Stimulated activated naive CD4-positive, alpha-beta T cell (primary cell): ENCODE measurements at places on chromosomes 7 and 10.

- no peak for DNase-seq
Observed at GRCh38 chr7:82726038-82726800, 282.6 kb upstream of the CACNA2D1 start.

- no peak for DNase-seq
Observed at GRCh38 chr10:88831709-88832108, 19.9 kb downstream of the ANKRD22 start.

- no peak for DNase-seq
Observed at GRCh38 chr10:132860532-132860931, 74.6 kb upstream of the NKX6-2 start.

DNA sequence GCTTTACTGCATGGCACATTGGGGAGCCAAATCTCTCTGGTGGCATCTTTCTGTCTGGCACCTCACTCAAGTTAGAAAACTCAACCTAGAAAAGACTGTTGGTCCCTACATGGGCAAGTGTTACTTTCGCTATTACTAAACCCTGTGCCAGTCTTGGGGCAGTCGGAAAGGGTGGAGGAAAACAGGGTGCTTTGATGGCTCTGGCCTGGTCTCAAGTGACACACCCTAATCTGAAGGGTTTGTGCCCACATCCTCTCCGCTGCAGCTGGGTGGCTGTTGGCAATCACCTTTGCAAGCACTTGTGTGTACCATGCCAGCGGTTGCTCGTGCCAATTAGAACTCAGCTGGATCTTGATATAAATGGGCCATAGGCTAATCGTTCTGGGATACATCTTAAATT, 159.8 kb upstream of the ITGB1 start:
- no peak for DNase-seq

GRCh38 chr7:115135769-115136410, 214.0 kb downstream of the MDFIC start:
- no peak for DNase-seq

DNA sequence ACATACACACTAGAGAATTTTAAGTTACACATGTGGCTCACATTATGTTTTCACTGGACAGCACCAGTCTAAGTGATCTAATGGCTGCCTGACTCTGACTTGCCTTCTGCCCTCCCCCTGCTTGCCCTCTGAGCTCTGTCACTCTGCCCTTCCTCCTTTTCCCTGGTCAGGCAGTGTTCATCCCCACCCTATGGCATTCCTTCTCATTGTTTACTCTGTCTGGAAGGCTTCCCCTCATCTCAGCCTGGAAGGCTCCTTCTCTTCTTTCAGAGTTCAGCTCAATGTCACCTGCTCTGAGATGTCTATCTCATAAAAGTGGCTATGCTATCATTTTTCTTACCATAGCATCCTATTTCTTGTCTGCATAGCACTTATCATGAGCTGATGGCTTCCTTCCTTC, 305.7 kb downstream of the BMPER start:
- no peak for DNase-seq

DNA sequence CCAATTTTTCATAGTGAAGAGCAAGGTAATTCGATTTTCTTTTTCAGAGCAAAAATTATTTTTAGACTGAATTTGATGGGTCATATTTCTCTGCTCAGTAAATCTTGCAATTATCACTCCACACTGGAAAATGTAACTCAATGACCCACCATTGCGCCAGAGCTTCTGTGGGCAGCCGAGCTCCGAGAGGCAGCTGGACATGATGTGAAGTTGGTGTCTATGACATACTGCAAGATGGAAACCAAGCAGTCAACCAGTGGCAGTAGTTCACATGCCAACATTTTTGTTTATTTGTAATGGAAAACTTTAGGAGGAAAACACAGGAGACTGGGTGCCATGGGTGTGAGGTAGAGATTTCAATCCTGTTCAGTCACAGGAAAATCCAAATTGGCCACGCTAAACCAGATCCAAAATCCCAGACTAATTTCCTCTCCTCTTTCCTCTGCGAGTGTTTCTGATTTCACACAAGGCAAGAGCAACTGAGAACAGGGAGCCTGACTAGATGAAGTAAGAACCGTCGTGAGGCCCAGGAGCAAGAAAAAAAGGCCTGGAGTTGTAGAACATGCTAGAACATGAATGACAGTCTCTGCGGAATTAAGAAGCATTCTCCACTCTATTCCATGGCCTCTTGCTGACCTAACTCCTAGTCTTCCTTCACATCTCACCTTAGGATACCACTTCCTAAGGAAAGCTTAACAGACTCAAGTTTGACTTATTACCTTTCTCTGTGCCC, 39.3 kb downstream of the CALD1 start:
- no peak for DNase-seq

GRCh38 chr10:119162452-119163092, 2.9 kb downstream of the SFXN4 start:
- DNase-seq: no peak

DNA sequence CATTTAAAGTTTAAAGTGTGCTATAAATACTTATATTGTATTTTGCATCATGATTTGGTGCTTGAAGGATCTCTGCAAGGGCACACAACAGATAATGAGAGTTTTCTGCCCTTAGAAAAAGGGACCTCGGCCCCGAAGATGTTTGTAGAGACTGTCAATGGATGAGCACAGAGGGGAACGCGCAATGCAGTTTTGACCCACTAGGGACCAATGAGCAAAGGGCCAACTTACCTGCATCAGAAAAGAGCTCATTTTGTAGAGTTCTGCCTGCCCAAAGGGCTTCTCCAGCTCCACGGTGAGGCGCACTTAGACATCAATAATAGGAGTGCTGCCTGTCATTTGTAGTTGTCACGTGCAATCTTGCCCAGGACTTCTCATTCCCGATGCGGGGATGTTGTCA, 91.1 kb downstream of the BUB3 start:
- DNase-seq: no peak

GRCh38 chr7:82106201-82106600, 336.4 kb upstream of the HGF start:
- no peak for DNase-seq
